ENCODE measurements at places on chromosomes 7 and 10.

- no peak for DNase-seq
These were observed 188.4 kb downstream of the PPP1R3A start for GRCh38 chr7:113730309-113730955.

DNA sequence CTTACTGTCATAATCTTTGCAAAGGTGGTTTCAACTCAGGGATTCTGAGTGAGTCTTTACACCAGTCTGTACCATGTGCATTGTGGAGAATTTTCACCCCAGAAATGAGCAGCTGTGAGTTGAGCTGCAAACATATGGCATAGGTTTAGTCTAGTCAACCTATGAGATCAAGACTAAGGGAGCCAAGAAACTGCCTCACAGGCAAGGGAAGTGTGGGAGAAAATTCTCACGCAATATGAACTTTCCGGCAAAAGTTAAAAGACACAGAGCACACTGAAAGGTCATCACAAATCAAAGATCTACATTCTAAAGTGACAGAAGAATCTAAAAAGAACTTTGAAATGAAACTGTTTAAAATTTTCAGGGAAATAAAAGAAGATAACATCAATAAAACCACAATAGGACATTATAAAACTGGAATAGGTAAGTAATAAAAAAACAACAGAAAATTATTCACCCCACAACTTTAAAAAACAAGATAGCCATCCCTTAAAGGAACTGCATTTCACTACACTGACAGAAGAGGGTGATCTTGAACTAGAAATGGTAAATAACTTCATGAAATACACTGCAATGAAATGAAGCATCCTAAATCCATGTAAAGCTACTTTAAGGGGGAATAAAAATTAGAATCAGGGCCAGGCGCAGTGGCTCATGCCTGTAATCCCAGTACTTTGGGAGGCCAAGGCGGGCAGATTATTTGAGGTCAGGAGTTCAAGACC lies 63.5 kb downstream of the LGI1 start:
- DNase-seq = peak; percentile 2

- peak; percentile 30 for DNase-seq
These were observed 12.2 kb downstream of the PLAC9 start for GRCh38 chr10:80144696-80145131.

DNA sequence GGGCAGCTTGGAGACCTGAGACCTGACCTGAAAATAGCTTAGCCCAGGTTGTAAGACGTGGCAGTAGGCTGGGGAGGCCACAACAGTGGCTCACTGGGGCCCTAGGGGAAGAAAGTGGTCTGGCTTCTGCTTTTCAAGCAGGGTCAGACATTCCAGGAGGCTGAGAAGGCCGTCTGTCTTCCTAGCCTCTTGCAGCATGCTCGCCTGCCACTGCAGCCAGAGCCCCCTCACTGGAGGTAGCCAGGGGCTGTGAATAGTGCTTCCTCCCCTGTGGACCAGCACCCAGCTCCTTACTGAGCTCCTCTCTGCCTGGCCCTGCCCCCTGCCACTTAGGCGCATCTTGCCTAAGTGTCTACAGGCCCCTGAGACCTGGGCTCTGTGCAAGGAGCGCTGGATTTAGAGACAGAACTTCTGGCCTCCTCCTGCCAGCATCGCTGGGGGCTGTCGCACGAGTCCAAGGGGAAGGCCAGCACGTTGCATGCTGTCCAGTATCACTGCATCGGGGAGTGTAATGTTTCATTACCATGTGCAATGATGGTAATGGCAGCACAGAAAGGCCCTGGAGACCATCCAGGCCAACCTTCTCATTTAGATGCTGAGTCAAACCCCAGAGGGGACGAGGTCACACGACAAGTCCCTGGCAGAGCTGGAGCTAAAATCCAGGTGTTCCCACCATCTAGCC lies 12.7 kb downstream of the ZMIZ1 start:
- no peak for DNase-seq

DNA sequence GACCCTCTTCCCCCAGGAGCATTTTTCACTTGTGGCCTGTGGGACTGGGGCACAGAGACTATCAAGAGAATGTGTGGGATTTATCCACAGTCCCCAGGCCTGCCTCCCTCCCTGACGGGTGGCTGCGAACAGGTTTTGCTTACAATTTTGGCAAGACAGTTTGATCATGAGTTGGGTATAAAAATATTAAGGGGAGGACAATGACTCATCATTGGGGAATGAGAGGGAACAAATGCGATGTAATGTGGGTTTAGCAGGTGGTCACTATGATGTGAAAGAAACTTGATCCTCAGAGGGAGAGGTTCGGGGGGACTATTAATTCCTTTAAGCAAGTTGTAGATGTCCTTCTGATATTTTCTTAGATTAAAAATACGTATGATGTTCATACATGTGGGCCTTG lies 52.2 kb downstream of the EMX2 start:
- no peak for DNase-seq

DNA sequence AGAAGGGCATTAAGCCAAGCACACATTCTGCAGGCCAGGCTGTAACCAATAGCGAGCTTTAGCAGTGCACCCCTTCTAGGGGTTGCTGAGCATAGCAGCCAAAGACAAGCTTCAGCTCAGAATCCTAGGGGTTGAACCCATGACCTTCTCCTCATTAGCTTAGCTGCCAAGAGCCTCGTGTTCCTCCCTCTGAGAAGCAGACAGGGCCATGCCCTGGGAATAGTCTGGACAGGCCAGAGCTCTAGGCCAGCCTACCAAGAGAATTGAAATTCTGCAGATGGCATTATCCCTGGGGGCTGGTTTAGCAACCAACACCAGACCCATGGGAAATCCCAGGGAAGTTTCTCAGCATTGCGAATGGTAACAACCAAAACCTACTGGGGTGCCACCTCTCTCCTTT lies 77.2 kb downstream of the PLXNA4 start:
- no peak for DNase-seq

GRCh38 chr10:64863836-64864235 lies 1342.6 kb downstream of the REEP3 start:
- DNase-seq = no peak
